ENCODE measurements at places on chromosomes 3 and 15. TPM values are rescaled to one million over a fixed set of nuclear protein-coding genes. Genes with fewer than 3 reads are reported as not detected.

Gene SLC38A3
- 10.9 TPM for polyA plus RNA-seq

DNA sequence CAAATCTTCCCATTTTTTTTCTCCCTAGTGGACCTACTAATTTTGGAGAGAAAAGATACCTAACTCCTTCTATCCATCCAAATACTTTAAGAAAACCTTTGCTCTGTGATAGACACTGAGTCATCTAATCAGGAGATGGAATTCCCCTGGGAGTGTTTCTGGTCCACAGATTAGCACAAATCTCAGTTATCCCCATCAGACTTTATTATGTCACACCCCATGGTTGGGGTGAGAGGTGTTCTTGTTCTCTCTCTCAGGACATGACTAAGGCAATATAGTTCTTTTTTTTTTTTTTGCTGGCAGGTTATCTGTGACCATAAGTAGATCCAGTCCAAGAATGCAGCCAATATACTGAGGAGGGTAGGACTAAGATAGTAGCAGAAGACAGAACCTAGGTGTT is 15.8 kb downstream of the SLC9A9 start:
- DNase-seq: no peak

- DNase-seq: peak; percentile 33
Measured at GRCh38 chr3:89314454-89315098, 207.2 kb downstream of the EPHA3 start.

DNA sequence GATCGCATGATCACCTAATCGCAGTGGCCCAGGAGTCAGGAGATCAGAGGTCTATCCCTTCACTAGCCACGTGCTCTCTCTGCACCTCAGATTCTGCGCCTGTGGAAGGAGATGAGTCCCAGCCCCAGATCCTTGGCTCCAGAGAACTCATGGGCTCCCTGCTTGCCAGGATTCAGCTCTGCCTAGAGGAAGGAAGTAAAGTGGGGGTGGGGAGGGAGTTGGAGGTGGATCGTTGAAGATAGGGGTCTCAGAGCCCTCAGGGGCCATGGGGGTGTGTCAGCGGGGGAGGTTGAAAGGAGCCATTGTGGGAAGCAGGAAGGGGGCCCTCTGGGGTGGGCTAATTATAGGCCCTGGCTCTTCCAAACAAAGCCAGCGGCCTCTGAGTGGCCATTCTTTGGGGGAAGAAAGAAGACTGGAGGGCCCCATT is 11.3 kb upstream of the STRA6 start:
- no peak for DNase-seq

GRCh38 chr3:46759239-46760167 is 41.8 kb upstream of the PRSS50 start:
- DNase-seq: no peak
